MV-4-11 (cell line): ENCODE measurements at places on chromosomes 5 and 9.

GRCh38 chr9:715300-715699, 126.2 kb upstream of the DMRT1 start:
- no peak for DNase-seq

- peak; percentile 24 for DNase-seq
These were observed at the start of gene PTPDC1 for GRCh38 chr9:94084314-94084713. Gene PTPDC1, plus strand, starts transcription at chr9:94084464. Its CDS starts 67 bp downstream, at chr9:94084531.

DNA sequence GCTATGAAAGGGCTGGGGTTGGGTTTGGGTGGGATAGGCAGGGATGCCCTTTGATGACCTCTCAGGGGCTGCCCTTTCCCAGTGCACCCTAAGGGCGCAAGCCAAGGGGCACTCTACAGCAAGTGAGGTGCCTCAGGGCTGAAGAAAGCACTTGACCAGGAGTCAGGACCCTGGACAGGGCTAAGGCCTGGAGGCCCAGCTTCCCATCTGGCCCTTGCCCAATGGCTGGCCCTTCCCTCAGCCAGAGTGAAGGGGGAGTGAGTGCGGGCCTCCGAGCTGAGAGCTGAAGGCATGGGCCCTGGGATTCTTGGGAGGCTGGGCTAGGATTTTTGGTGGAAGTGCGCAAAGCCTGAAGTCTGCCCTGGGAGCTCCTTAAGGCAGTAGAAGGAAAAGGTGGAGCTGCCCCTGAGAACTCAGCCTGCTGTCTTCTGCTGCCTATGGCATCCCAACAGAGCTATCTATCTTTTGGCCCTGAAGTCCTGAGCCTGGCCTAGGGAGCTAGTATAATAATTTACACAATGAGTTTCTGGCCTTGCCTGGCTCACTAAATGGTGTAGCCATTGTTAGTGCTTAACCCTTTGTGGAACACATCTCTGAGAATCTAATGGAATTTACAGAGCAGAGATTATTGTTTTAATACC, 16.4 kb downstream of the JADE2 start:
- peak; percentile 24 for DNase-seq

DNA sequence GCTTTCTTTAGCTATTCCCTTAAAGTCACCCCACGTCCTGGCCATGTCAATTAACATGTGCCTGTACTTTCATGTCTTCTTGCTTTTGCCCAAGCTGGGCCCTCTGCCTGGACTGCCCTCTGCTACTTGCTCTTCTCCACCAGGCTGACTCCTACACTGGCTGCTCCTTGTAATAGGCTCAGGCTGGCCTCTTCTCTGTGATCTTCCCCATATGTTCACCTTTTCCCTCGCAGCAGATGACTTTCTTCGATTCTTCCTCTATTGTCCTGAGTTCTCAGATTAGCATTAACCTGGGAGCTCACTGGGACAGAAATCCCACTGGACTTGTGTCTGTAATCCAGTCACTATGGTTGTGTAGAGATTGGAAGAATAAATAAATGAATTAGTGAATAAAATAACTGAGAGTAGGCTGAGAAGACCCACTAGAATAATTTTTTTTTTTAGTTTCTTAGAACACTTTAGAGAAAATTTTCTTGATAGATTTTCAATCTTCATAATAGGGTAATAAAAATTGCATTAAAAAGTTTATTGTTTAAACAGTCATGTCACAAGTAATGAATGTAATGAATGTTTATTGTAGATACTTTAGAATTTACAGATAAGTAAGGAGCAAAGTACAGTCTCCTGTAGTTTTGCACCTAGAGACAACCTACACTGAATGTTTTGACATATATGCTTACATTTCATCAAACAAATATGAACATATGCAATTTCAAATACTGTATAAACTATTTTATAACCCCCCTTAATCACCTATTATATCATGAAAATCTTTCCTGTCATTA, 47.4 kb upstream of the TNFSF15 start:
- DNase-seq: no peak

DNA sequence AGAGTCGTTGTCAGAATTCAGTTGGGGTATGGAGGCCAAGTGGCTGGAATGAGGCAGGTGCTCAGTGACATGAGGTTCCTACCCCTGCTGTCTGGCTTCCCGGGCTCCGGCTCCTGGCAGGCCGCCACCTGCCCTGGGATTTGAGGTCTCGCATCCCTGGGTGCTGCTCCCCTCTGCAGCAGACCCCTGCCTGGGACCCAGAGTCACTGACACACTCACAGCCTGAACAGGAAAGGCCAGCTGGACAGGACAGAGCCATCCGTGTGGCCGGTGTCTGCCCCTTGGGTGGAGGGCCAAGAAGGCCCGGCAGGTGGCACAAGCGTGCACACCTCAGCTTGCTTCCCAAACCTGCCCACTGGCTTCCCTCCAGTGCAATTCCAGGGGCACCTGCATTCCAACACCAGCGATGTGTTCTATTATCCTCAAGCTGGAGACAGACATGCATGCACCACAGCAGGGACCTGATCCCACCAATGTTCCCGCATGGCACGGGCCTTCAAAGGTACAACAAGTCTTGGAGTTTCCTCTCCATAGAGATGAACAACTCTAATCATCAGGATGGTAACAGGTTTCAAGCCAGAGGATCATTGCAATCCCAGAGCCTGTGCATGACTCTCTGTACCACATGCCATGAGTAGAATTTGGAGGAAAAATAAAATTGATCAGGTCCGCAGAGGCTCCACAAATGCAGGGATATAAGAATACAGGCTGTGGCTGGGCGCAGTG, 45.6 kb upstream of the RNF130 start:
- no peak for DNase-seq

DNA sequence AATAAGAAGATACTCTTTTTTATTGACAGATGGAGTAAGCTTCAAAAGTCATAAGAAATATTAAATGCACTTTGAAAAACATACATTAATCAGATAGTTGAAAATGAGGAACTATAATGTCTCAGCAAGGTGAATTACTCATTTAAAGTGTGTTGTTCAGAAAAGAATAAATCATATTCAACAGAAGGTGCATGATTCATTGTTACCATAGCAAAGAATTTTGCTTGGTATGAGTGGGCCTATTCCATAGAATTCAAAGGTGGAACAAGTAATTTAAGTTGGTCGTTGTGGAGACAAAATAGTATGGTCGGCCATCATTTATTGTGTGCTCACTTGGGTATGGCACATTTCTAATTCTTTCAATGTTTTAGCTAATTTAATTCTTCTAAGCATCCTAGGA, 1920.2 kb upstream of the CDH9 start:
- DNase-seq: no peak

GRCh38 chr5:54398191-54398590, 57.3 kb upstream of the HSPB3 start:
- DNase-seq: no peak

- DNase-seq: no peak
These were observed 133.6 kb upstream of the GLRA1 start for GRCh38 chr5:152058267-152058666.

- peak; percentile 29 for DNase-seq
These were observed 1.2 kb upstream of the AJM1 start for GRCh38 chr9:136840877-136841645.

- peak; percentile 27 for DNase-seq
These were observed 7.6 kb upstream of the FAM240B start for GRCh38 chr9:38727497-38728001.
